ENCODE measurements at places on chromosomes 12 and 14.

GRCh38 chr12:48592591-48593086 lies 22.8 kb upstream of the LALBA start:
- DNase-seq, result no peak

DNA sequence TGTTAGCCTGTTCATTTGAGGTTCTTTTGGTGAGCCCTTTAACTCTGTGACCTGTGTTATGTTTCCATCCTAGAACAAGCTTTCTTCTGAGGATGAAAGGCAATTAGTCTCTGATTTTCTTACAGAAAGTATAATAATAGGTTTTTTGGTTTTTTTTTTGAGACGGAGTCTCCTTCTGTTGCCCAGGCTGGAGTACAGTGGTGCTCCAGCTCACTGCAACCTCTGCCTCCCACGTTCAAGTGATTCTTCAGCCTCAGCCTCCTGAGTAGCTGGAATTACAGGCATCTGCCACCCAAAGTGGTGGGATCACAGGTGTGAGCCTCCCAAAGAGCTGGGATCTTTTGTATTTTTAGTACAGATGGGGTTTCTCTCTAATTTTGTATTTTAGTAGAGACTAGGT lies 52.7 kb upstream of the SYNE2 start:
- no peak for DNase-seq

GRCh38 chr14:56657604-56658003 lies 78.0 kb downstream of the TMEM260 start:
- no peak for DNase-seq

DNA sequence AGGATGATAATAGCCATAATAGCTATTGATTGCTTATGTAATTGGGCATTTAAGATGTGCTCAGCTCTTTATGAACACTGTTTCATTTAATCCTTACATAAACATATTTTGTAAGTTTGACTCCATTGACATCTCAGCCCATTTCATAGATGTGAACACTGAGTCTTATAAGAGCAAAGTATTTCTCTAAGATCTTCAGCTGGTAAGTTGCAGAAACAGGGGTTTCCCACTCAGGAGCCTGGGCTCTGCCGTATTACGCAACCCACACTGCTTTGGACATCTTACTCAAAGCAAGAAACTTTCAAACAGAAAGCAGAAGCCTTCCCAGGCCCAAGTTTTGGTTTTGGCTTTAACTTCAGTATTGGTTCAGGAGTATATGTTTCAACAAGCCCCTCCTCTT lies 705.1 kb downstream of the MED13L start:
- DNase-seq, result no peak
